ENCODE measurements at places on chromosomes 4 and X. TPM values are rescaled to one million over a fixed set of nuclear protein-coding genes. Genes with fewer than 3 reads are reported as not detected.
A peak's percentile ranks its signal among the peaks of the same experiment; 100 is the strongest.

The MRPL1 gene
- 45.9 TPM for total RNA-seq

The FAM149A gene
- 3.8 TPM for total RNA-seq

The DRD5 gene
- 0.09 TPM for total RNA-seq

- H3K4me1 ChIP-seq: peaks cover 17% of the 10 kb centered on the region
- DNase-seq: peak; percentile 62
- H3K27me3 ChIP-seq: no peaks in the 10 kb centered on the region
Measured at GRCh38 chr4:37748485-37748884, 62.3 kb upstream of the RELL1 start.

GRCh38 chrX:16205840-16206239 is 38.6 kb downstream of the MAGEB17 start:
- no peak for DNase-seq
- no peaks in the 10 kb centered on the region for H3K36me3 ChIP-seq
- no peaks in the 10 kb centered on the region for H3K4me1 ChIP-seq
- H3K27ac ChIP-seq: no peak overlapping the region
- no peak overlapping the region for H3K4me3 ChIP-seq

DNA sequence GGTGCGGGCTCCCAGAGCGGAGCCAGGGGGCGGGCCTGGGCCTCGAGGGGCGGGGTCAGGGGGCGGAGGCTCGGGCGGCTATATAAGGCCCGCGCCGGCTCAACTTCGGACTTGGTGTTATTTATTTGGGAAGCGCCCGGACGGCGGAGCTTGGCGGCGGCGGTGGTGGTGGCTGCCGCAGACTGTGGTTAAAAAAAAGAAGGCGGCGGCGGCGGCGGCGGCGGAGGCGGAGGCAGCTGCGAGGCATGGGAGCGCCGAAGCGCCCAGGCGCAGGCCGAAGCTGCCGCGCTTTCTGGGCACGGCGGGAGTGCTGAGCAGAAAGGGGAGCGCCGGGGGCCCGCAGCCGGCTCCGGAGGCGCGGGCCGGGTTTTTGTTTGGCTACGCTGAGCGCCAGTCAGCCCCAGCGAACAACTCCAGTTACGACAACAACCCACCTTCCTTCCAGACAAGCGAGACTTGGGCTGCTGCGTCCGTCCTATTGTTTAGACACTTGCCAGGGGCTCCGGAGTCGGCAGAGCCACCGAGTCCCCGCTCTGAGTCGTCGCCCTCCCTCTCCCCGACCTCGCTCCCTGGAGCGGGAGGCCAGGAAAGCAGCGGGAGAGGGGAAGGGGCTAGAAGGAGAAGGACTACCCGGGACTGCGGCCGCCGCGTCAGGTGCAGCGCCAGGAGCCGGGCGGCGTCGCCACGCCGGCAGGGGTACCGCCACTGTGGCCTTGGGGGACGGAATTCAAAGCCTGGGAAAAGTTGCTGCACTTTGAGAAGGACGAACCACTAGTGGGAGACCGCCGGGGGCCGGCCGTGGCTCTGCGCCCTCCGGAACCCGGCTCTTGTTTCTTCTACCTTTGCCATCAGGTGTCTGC is at the start of gene SLIT2:
SLIT2 (plus strand) TSS at position 110 of the 860 bp plus-strand sequence. CDS start 1,911 bp downstream, outside the sequence.
- DNase-seq: peak; percentile 31
- H3K4me1 ChIP-seq: peaks cover 8% of the 10 kb centered on the region
- H3K36me3 ChIP-seq: no peaks in the 10 kb centered on the region
- H3K27ac ChIP-seq: no peak within 1 kb of the TSS

GRCh38 chr4:168028970-168029597 is 63.3 kb upstream of the ANXA10 start:
- no peaks in the 10 kb centered on the region for H3K36me3 ChIP-seq
- H3K4me1 ChIP-seq: no peaks in the 10 kb centered on the region
- no peaks in the 10 kb centered on the region for H3K27me3 ChIP-seq
- H3K27ac ChIP-seq: no peak overlapping the region

GRCh38 chr4:87227751-87228151 is 7.3 kb upstream of the KLHL8 start:
- no peaks in the 10 kb centered on the region for H3K4me1 ChIP-seq
- H3K4me3 ChIP-seq: no peak overlapping the region
- H3K27ac ChIP-seq: no peak overlapping the region

DNA sequence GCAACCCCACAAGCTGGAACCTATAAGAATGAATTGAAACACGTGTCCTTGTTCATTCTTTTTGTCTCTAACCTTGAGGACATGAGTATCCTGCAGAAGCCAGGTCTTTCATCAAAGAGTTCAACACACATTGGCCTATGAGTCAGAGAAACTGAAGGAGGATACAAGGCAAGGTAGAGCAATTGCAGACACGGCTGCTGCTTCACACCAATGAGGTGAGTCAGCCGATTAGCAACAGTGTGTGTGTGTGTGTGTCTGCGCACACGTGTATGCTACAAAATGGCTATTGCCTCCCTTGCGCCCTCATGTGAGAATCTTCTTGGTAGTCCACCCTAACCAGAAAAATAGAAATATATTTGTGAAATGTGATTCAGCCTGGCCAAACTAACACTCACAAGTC is 1477.7 kb upstream of the IGFBP7 start:
- no peak for DNase-seq
- H3K4me1 ChIP-seq: no peaks in the 10 kb centered on the region
- no peak overlapping the region for H3K4me3 ChIP-seq
- no peaks in the 10 kb centered on the region for H3K27me3 ChIP-seq
- H3K36me3 ChIP-seq: no peaks in the 10 kb centered on the region

GRCh38 chr4:136805617-136806016 is 726.7 kb downstream of the PCDH18 start:
- H3K27ac ChIP-seq: no peak overlapping the region
- no peaks in the 10 kb centered on the region for H3K4me1 ChIP-seq
- H3K36me3 ChIP-seq: no peaks in the 10 kb centered on the region
- DNase-seq: no peak
- no peaks in the 10 kb centered on the region for H3K27me3 ChIP-seq

DNA sequence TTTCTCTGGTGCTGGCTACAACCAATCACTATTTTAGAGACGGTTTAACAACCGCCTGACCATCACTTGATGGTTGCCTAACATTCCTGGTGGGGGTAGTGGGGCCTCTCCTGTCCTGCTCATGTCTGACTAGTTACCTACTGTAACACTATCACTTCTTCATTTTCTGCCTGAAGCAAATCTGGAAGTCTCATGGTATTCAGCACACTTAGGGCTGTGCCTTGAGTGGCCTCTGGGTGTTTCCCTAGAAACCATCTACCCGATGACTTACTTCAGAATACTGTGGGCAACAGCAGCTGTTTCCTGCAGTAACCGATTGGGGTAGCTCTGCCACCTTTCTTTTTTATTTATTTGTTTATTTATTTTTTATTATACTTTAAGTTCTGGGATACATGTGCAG is 880.1 kb upstream of the INTU start:
- H3K27ac ChIP-seq: no peak overlapping the region
- DNase-seq: no peak
- no peaks in the 10 kb centered on the region for H3K36me3 ChIP-seq
- H3K4me3 ChIP-seq: no peak overlapping the region
- H3K27me3 ChIP-seq: no peaks in the 10 kb centered on the region
- no peaks in the 10 kb centered on the region for H3K4me1 ChIP-seq

DNA sequence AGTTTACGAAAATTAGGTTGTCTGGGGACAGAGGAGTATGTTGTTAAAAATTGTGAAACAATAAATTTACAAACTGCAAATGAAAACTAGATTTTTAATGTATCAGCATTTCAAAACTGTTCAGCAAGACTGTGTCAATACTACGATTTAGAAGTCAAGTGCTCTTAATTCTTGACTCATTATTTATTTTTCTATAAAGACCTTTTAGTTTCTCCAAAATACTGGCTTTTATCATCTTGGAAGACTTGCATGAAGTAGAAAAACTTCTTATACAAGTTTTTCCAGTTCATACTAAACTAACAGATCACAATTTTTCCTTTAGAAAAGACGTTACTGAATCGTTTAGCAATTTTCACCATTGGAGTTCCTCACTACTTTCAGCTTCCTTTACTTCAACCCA is 231.4 kb downstream of the PPP3CA start:
- no peak overlapping the region for H3K4me3 ChIP-seq
- H3K27ac ChIP-seq: no peak overlapping the region
- DNase-seq: no peak
- no peaks in the 10 kb centered on the region for H3K27me3 ChIP-seq

- H3K27ac ChIP-seq: no peak overlapping the region
- no peaks in the 10 kb centered on the region for H3K27me3 ChIP-seq
- H3K36me3 ChIP-seq: no peaks in the 10 kb centered on the region
- no peak for DNase-seq
- no peaks in the 10 kb centered on the region for H3K4me1 ChIP-seq
- H3K4me3 ChIP-seq: no peak overlapping the region
Measured at GRCh38 chr4:33711826-33712225, 2532.5 kb downstream of the ARAP2 start.

GRCh38 chrX:7147413-7147977 is at the start of gene STS:
STS (plus strand) TSS chrX:7147712; CDS start chrX:7253200, 105,488 bp downstream.
- H3K4me3 ChIP-seq: peak within 1 kb of the TSS; percentile 49
- H3K4me1 ChIP-seq: peaks cover 32% of the 10 kb centered on the region
- DNase-seq: peak; percentile 71
- H3K27me3 ChIP-seq: no peaks in the 10 kb centered on the region

- H3K27me3 ChIP-seq: no peaks in the 10 kb centered on the region
- H3K27ac ChIP-seq: no peak overlapping the region
- H3K4me3 ChIP-seq: no peak overlapping the region
- no peak for DNase-seq
- H3K36me3 ChIP-seq: no peaks in the 10 kb centered on the region
- no peaks in the 10 kb centered on the region for H3K4me1 ChIP-seq
Measured at GRCh38 chr4:139826426-139826825, 160.8 kb downstream of the MGST2 start.
